ENCODE measurements at places on chromosomes 16 and 17. TPM values are rescaled to one million over a fixed set of nuclear protein-coding genes. Genes with fewer than 3 reads are reported as not detected.

DNA sequence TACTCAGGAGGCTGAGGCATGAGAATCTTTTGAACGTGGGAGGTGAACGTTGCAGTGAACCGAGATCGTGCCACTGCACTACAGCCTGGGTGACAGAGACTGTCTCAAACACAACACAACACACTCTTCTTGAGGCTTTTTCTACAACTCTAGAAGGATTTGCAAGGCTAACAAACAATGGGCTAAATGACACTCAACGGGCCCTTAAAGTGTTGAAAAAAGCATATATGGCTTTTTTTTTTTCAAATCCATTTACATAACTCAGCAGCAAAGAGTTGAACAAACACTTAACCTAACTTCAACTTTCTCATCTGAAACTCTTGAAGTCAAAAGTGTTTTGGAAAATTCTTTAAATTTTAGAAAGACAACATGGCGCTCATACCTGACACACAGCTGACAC is 22.3 kb downstream of the CDR2 start:
- DNase-seq, result no peak

C16orf96 gene
- not detected for total RNA-seq

- DNase-seq, result no peak
Measured at GRCh38 chr17:72100470-72100869, 20.4 kb upstream of the SOX9 start.

DNA sequence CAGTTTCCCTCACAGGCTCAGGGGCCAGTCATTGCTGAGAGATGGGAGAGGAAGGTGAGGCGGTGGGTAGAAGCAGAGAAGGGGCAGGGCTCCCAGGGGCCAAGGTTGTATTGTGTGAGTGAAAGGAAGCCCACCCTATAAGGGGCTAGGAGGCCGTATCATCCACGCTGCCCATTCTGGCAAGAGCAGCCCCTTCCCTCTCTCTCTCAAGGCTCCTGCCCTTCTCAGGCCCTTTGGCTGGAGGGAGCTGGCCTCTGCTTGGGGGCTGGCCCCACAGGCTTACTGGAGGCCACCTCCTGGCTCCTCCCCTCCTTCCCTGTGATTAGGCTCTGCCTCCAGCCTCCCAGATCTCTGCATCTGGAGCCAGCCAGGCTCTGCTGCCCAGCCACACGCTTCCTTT is 7.6 kb downstream of the TBKBP1 start:
- DNase-seq, result no peak

GRCh38 chr17:18319604-18320256 is 4.6 kb downstream of the SMCR8 start:
- peak; percentile 76 for DNase-seq

DOC2A gene
- total RNA-seq, result not detected

TANC2 gene
- total RNA-seq, result 0.71 TPM

ZNF207 gene
- 171 TPM for total RNA-seq

RBFOX1 gene
- total RNA-seq, result not detected

- no peak for DNase-seq
Measured at GRCh38 chr17:1413281-1413791, 13.3 kb upstream of the YWHAE start.

TBC1D28 gene
- not detected for total RNA-seq

DNA sequence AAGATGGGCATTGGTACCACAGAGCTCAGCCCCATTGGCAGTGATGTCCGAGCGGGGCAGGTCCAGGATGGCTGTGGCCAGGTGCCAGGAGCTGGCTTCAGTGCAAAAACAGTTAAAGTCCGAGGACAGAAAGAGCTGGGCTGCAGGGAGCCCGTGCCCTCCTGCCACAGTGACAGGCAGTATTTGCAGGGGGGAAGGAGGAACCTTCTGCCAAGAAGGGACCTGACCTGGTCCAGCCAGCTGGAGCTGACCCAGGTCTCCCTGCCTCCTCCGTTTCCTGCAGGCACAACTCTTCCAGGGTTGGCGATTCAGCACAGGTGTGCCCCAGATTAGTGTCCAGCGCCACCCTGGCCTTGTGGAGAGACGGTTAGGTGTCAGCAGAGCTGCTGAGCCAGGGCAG is 199.0 kb downstream of the ENGASE start:
- DNase-seq, result peak; percentile 96

GRCh38 chr17:5815396-5815795 is 231.1 kb upstream of the NLRP1 start:
- no peak for DNase-seq

DNA sequence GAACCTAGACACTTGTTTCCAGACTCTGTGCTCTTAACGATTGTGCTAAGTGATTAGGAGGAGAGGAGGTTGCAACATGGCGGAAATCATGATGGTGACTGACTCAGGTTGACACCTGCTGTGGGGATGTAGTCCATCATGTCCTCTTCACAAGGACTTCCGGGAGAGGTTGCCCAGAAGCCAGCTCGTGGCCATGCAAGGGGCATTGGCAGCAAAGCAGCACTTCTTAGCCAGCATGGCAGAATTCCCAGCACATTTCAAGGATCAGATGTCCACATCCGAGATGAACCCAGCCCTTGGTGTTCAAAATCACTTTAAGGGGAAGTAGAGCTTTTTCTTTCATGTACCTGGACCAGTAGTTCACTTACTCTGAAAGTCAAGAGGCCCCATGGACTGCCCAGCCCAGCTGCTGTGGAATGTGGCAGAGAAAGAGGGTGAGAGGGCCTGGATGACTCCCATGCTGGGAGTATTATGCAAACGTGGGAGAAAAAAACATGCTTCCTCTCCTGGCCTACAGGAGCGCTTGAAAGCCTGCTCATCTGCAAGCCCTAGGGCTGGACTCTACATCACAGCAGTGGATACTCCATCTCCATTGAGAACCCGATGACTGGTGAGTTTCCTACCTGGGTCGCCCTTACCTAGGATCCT is 65.5 kb downstream of the IRX6 start:
- peak; percentile 92 for DNase-seq

- no peak for DNase-seq
Measured at GRCh38 chr17:18004884-18005305, 32.2 kb downstream of the DRC3 start.

IL17C gene
- 0.43 TPM for total RNA-seq

GRCh38 chr17:27974531-27975145 is 67.8 kb upstream of the NLK start:
- no peak for DNase-seq

CLEC19A gene
- not detected for total RNA-seq

DNA sequence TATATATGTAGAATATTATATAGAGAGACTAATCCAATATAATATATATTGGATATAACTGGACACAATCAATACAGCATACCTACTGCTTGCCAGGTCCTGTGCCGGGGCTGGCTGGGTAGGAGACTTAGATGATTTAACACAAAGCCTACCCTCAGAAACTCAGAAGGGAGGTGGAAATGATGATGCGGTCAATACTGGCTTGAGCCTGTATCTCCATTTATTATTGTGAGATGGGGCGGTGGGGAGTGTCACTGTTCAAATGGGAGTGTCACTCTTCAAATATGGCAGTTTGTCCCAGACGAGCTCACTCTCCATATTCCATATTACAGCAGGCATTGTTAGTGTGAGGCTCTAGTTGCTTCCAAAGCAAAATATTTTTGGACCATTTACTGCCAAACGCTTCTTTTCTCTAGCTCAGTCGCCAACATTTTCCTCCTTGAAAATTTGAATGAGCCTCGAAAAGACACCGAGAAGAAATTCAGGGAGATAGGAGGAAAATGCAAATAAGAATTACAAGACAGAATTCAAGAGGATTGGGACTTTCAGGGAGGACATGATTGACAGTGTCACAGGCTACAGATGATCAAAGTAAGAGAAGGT is 70.7 kb downstream of the WSCD1 start:
- no peak for DNase-seq

DNA sequence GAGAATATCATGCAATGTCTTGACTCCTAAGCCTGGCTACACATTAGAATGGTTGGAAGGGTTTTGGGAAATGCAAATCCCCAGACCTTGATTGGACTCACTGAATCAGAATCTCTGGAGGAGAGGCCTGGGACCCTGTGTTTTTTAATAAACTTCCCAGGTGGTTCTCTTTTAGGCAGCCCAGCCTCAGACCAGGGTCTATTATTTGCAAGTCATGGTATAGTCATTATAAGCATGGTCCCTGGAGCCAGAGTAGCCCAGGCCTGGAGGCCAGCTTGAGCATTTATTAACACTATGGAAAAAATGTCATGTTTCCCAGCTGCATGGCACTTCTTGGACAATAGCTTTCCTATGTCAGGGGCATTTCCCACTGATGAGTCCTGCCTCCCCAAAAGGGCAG is 266.9 kb downstream of the NPIPA8 start:
- DNase-seq, result no peak

DNA sequence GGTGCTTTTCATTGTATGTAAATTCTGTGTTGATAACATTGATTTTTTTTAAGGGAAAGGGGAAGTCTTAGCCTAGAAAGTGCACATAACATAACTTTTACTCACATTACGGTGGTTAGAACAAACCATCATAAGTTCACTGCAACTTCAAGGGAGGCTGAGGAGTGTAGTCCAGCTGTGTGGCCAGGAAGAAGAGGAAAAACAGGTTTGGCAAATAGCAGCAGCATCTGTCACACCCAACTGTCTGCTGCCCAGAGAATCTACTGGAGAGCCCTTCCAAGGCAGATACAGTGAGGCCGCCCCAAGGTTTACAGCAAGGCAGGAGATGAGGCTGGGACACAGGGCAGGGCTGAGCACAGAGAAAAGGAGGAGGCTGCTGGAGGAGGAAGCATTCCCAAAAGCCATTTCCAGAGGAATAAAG is 60.6 kb downstream of the AIPL1 start:
- DNase-seq, result no peak

DNA sequence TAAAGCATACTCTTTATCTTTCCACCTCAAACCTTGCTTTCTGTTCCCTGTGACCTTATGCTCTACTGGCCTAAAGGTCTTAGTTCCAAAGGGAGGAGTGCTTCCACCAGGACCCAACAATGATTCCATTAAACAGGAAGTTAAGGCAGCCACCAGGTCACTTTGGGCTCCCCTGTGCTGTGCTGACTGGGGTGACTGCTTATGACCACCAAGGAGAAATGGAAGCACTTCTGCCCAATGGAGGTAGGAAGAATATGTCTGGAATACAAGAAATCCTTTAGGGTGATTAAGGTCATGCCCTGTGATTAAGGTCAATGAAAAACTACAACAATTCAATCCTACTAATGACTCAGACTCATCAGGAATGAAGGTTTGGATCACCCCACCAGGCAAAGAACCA is 233.8 kb upstream of the CDH11 start:
- DNase-seq, result no peak

DNA sequence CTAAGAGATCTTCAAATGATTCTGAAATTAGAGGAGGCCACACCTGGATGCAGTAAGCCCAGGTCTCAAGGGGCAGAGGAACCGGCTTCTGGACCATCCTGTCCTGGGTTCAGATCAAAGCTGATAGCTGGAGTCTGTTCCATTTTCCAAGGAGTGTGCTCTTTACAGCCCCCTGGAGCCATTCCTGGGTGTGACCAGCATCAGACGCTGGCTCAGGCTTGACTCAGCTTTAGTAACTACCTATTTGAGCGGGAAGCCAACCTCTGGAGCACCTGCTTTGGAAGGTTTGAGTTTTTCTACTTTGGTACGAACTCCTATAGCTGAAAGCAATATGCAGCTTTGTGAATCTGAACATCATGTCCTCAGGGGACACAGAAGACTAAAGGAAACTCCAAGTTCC is 12.9 kb upstream of the BBS2 start:
- DNase-seq, result no peak

CNTNAP1 gene
- total RNA-seq, result 11.4 TPM

- no peak for DNase-seq
Measured at GRCh38 chr16:56295739-56296527, 104.6 kb downstream of the GNAO1 start.

- DNase-seq, result no peak
Measured at GRCh38 chr17:38857271-38857670, 3.8 kb upstream of the RPL23 start.

DNA sequence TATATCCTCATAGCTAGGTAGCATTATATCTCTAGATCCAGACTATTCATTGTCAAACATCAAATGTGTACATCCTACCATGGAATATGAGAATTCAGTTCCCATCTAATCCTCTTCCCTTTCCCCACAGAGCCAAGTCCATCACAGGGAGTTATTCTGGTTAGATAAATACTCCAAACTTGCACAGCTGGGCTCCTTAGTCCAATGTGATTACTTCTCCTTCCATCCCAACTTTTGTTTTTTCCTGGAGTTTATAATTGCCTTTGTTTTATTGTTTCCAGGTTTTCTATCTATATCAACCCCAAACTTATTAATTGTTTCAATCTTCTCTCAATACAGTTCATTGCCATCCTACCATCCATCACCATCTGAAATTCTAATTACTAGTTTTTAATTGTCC is 59.9 kb downstream of the MYH11 start:
- no peak for DNase-seq

DNA sequence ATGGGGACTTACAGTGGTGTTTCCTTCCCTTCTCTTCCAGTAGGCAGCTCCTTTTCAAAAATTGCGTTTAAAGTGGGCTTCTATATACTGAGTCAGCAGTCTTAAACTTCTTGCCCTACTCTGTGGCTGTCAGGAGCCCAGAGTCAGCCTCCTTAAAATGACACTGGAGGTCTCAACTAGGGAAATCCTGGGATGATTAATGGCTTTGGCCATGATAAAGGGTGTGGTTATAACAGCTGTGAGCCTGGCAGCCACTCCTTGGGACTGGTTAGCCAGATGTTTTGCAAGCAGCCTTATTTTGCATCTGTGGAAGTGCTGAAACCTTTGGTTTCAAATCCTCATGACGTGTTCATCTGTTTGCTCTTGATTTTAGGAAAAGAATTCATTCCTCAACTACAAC is 25.0 kb downstream of the TAC4 start:
- no peak for DNase-seq

DNA sequence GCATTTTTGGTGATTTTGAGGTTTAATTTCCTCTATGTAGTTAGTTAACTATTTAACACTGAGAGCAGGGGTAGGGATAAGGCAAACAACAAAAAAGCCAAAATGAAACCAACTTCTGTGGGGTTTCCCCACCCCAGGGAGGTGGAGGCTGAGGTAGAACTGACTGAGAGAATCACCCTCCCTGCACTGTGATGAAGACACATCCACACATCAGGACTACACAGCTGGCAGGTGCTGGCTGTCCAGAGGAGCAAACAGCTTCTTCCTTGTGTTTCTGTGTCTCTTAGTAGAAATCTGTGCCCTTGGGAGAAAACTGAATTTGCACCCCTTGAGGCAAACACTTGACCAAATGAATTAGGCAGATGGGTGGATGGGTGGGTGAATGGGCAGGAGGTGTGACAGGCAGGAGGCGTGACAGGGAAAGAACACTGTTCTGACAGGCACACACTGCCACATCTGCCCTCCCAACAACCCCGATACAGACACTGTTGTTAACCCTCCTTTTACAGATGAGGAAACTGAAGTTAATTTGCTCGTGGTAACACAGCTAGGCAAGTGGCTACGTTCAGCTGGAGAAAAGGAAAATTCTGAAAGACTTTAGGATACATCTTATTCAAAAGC is 62.9 kb upstream of the AMZ2 start:
- no peak for DNase-seq

ARMC5 gene
- 12.2 TPM for total RNA-seq

PPL gene
- total RNA-seq, result 41.0 TPM
